ENCODE measurements at places on chromosomes 3 and 15.
A peak's percentile ranks its signal among the peaks of the same experiment; 100 is the strongest.

DNA sequence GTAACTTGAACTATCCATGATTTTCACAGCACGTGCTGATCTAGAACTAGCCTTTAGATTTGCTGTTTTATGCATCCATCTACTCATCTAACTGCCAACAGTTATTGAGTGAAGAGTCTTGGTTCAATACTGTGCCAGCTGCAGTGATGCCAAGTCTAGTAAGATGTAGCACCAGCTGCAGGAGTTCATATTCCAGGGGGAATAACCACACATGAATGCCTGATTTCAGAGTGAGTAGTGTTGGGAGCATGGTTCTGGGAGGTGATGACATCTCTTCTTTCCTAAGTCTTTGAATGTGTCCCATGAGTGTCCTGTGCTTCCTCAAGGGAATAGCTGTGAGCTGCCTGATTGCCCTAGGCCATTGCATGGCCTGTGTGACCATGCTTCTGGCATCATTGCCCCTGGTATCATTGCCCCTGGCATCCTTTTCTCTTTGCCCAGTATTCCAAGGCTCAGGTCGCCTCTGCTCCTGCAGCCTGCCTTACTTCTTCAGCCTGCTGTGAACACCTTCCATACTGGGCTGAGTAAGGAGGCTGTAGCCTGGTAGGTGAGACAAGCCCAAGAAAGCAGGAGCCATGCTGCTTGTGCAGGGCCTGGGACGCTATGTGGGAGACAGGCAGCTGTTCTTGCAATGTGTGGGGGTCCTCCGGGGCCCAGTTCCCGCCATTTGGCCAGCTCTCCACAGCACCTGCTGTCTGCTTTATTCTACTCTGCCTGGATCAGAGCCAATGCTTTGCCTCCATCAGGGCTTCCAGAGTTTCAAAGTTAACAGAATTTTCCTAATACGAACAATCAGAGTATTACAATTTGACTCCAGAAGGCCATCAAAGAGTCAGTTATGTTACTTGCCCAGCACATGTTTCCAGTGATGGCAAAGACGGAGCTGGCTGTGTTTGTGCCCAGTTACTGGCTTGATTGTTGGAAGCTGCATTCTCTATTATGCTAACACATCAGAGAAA lies 73.2 kb downstream of the CLSTN2 start:
- no peaks in the 10 kb centered on the region for H3K4me1 ChIP-seq
- DNase-seq: no peak
- no peaks in the 10 kb centered on the region for H3K36me3 ChIP-seq

GRCh38 chr15:39579487-39580116 lies 1.3 kb upstream of the THBS1 start:
- peaks cover 23% of the 10 kb centered on the region for H3K27me3 ChIP-seq
- peaks cover 8% of the 10 kb centered on the region for H3K36me3 ChIP-seq
- H3K4me1 ChIP-seq: peaks cover 36% of the 10 kb centered on the region
- peak; percentile 63 for DNase-seq

DNA sequence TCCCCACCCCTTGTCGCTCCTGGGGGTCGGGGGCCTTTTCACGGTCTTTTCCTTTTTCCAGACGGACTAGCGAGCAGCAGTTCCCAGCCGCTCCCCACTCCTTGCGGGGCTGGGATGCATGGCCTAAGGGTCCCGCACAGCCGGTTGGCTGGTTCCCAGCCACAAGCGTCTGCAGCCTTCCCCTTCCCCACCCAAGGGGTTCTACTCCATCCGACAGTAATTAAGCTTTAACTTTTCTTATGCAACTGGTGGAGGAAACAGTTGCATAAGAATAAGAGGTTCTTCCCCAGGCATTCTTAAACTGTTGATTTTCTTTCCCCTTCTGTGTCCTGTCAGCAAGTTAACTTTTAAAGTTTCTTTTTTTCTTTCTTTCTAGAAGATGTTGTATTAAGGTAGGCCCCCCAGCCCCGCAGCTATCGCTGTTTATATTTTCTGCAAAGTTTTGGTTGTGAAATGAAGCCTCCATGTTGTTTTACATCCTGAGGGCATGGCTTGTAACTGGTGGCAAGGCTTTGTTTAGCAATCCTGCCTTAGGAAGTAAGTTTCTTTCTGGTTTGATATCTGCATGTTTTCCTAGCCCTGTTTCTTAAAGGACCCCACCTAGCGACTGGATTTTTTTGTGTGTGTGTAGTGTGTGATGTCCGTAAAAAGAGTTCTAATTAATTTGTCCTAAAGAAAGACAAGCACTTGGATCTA lies 207.5 kb downstream of the ZNF385D start:
- no peak for DNase-seq
- no peaks in the 10 kb centered on the region for H3K36me3 ChIP-seq
- no peak overlapping the region for H3K4me3 ChIP-seq

- peaks cover 38% of the 10 kb centered on the region for H3K27me3 ChIP-seq
- no peak for DNase-seq
- no peaks in the 10 kb centered on the region for H3K36me3 ChIP-seq
- no peak overlapping the region for H3K4me3 ChIP-seq
- no peak overlapping the region for H3K27ac ChIP-seq
- peaks cover 42% of the 10 kb centered on the region for H3K4me1 ChIP-seq
Observed at GRCh38 chr15:70164156-70164900, 66.6 kb upstream of the TLE3 start.

GRCh38 chr3:36476286-36476942 lies 96.1 kb downstream of the STAC start:
- H3K4me1 ChIP-seq: no peaks in the 10 kb centered on the region
- peak overlapping the region; percentile 8 for H3K27ac ChIP-seq
- H3K27me3 ChIP-seq: no peaks in the 10 kb centered on the region
- no peak for DNase-seq
- H3K36me3 ChIP-seq: no peaks in the 10 kb centered on the region

DNA sequence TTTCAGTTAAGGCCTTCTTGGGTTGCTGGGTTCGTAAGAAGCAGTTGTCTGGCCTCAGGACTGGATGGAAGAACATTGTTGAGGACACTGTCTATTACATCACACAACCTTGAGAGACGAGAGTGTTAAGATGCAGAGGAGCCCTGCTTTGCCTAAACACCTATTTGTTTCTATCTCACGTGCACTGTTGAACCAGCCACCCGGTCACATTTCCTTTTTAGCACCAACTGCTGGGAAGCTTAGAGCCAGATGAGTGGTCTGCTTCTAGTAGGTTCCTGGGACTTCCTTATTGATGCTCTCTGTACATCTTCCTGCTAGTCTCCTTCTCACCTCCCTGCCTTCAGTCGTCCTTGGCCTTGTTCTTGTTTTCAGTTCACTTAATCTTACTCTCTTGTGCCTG lies 22.3 kb downstream of the CAND2 start:
- no peak for DNase-seq
- H3K4me1 ChIP-seq: no peaks in the 10 kb centered on the region
- no peaks in the 10 kb centered on the region for H3K36me3 ChIP-seq
- H3K27ac ChIP-seq: peak overlapping the region; percentile 47
- no peaks in the 10 kb centered on the region for H3K27me3 ChIP-seq
- H3K4me3 ChIP-seq: no peak overlapping the region

- DNase-seq: no peak
- peaks cover 27% of the 10 kb centered on the region for H3K27me3 ChIP-seq
- H3K4me3 ChIP-seq: no peak overlapping the region
- no peaks in the 10 kb centered on the region for H3K4me1 ChIP-seq
- H3K27ac ChIP-seq: no peak overlapping the region
Observed at GRCh38 chr3:8777201-8777977, 8.0 kb upstream of the OXTR start.

- no peak overlapping the region for H3K4me3 ChIP-seq
- no peaks in the 10 kb centered on the region for H3K27me3 ChIP-seq
- H3K4me1 ChIP-seq: peaks cover 19% of the 10 kb centered on the region
- no peak for DNase-seq
Observed at GRCh38 chr3:13626915-13627460, 78.1 kb downstream of the FBLN2 start.

Measured in nephron progenitor cell (in vitro differentiated cells).